ENCODE measurements at places on chromosomes 6 and 20.

GRCh38 chr6:35090734-35091133, 50.4 kb downstream of the TCP11 start:
- no peak for DNase-seq

- no peak for DNase-seq
Observed at GRCh38 chr6:133208183-133208755, 32.9 kb upstream of the EYA4 start.

DNA sequence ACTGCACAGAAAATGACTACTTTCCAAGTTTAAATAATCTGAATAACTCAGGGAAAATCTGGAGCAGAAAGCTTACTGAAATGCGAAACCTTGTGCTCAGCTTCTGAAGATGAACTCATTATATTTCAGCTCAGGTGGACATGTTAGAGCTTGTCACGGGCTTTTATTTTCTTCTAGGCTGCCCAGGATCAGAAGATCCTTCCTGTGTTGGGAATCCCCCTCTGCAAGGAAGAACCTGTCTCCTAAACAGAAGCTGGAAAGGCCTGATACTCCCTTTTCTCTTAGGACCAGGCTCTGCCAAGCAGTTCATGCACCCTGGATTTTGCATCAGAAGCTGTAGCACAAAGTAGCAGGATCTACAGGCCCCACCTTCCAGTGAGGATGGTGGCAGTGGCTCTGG, 5.1 kb upstream of the SLC2A12 start:
- no peak for DNase-seq

- no peak for DNase-seq
Observed at GRCh38 chr20:54726687-54727300, 251.4 kb downstream of the DOK5 start.

DNA sequence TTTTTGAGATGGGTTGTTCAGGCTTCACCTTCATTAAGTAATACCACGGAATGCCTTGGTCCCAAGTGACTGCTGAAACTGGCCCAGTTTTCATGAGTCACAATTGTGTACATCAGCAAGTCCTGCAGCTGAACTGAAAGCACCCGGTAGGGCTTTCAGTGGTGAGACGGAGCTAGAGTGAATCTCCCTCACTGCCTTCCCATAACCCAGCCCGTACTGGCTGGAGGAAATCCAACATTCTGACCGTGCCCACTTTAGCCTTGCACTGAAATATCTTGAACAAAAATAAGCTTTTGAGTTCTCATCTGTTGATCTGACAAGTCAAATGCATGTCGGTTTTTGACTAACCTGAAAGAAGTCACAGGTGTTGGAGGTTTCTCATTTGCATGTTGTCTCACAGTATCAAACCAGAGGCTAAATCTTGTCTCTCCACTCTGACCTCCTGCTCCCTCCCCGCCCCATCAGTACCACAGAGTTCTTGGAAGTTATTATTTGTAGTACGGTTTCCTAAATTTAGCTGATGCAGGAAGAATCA, 35.9 kb downstream of the DUSP22 start:
- peak; percentile 91 for DNase-seq

DNA sequence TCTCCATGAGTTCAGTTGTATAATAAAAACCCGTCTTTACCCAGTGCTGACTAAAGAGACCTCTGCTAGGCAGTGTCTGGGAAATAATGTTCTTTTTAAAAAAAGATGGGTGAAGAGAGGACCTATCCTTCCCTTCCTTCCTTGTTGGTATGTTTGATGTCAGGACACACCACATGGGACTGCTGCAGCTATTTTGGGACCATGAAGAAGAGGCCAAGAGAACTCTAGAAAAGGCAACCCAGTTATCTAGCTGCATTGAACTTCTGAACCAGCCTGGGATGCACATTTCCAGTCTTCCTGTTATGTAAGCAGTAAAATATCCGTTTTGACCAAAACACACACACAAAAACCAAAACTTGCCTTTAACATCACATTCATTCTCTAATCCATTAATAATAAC, 77.3 kb downstream of the RFX6 start:
- no peak for DNase-seq

- DNase-seq, result peak; percentile 74
Observed at GRCh38 chr6:48087448-48087847, 23.5 kb downstream of the PTCHD4 start.

DNA sequence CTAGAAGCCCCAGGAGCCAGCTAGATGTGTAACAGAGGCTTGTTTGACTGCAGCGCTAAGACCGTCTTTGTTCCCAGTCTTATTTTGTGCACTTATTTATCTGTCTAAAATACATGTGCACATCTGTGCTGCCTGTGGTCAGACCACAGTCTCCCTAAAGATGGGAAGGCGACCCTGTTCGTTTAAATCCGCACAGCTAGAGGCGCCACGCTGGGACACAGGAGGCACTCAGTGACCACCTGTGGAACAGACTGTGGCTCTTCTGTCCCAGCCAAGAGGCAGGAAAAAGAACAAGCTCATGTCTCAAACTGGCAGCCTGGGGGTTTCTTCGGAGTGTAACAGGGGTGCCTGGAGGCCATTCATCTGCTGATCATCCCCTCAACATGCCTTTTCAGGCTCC, 66.8 kb downstream of the CPNE5 start:
- no peak for DNase-seq

DNA sequence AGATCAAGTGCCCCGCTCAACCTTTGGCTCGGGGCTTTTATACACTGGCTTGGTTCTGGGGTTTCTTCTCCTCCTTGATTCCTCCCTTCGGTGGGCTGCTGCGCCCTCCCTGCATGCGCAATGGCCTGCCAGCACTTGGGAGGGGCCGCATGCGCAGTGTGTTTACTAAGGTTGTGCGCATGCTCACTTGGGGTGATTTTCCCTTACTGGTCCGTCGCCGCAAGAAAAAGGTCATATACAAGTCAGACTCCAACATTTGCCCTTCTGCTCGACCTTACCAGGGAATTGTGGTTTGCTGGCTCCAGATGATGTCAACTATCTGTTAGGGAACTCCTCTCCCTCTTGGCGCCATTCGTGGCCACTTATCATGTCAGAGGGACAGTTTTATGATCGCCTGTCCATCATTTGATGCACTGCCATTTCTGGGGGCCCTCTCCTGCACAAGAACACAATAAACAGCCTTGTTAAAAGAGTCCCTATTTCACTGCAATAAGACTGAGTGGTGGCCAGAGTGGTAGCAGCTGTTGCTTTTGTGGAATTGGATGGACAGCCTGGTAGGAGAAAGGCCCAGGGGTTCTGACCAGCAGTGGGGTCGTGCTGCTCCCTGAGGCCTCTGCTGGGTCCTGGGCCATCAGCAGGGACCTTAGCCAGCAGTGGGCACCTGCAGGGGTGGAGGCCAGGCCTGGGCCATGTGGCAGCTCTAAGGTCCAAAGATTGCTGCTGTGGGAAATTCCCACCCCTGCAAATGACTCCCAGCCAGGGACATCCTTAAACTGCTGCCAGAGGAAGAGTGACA, 2.8 kb upstream of the LBP start:
- peak; percentile 74 for DNase-seq

GRCh38 chr6:166253778-166254204, 54.4 kb downstream of the PRR18 start:
- no peak for DNase-seq

DNA sequence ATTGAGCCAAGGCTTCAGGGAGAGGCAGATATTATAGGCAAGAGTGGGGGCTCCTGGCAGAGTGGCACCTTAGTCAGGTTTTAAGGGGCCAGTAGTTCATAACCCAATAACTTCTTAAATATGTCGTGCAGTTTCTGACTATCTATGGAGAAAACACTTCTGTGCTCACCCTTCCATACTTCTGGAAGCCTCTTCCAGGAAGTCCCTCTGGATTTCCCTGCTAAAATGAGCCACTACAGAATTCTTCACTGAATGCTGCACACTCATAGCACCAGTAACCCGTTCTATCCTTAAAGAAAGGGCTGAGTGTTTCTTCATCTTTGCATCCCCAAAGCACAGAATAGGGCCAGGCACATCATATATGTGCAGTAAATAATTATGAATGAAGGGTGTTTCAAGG, 198.5 kb upstream of the SLC24A3 start:
- no peak for DNase-seq

DNA sequence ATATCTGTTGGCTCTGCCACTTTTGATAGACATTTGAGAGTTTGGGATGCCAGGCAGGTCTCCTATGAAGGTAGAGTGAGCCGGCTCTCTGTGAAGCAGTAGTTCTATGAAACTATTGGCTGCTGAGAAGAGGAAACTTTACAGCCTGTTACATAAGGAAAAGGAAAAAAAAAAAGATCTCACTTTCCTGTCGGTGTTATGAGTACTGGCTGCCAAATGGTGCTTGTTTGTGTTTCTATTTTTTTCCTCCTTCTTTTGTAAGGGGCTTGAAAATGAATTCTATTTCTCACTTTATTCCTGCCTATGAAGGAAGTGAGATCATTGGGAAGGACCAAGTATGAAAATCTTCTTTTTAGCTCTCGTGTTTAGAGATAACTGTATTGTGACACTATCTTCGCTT, 73.1 kb upstream of the CLDN20 start:
- no peak for DNase-seq

GRCh38 chr6:140134224-140134623, 759.8 kb upstream of the CITED2 start:
- no peak for DNase-seq

DNA sequence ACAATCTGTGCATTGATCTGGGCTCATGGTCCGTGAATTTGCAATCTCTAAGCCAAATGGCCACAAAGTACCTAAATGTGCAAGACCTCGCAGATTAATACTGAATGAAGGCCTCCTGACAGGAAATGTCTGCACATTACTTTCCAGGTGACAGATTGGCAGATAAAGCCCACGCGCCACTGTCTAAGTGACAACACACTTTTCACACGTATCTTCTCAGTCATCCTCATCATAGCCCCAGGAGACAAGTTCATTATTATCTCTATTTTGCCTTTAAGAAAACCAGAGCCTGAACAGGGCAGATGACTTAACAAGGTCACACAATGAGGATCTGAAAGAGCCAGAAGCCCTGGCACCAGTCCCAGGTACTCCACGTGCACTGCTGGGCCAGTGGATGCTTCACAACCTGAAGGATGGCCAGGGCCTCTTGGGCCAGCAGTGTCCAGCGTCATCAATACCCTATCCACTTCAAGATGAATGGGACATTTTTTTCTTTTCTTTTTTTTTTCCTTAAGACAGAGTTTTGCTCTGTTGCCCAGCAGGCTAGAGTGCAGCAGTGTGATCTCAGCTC, 266.3 kb downstream of the PTPRT start:
- no peak for DNase-seq
